ELF-1 (cell line): ENCODE measurements at places on chromosomes 3 and 15.

- DNase-seq: peak; percentile 5
Measured at GRCh38 chr3:165404357-165405027, 208.3 kb upstream of the SLITRK3 start.

- DNase-seq: peak; percentile 62
Measured at GRCh38 chr3:43161684-43162229, 55.9 kb upstream of the POMGNT2 start.

DNA sequence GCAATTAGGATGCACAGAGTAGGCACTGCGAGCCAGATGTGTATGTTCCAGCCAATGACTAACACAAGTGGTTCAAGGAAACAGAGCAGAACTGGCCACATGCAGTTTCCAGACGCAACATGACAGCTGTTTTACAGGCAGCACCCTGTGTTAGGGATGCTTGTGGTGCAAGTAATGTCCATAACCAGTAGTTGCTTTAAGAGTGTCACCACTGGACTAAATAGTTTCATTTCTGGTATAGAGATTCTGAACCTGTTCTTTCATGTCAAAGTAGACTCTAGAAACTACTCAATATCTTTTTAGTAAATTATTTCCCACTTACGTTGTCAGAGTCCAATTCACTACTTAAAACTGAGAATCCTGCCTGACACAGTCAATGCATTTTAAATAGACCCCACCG lies 14.5 kb upstream of the LPP start:
- no peak for DNase-seq

DNA sequence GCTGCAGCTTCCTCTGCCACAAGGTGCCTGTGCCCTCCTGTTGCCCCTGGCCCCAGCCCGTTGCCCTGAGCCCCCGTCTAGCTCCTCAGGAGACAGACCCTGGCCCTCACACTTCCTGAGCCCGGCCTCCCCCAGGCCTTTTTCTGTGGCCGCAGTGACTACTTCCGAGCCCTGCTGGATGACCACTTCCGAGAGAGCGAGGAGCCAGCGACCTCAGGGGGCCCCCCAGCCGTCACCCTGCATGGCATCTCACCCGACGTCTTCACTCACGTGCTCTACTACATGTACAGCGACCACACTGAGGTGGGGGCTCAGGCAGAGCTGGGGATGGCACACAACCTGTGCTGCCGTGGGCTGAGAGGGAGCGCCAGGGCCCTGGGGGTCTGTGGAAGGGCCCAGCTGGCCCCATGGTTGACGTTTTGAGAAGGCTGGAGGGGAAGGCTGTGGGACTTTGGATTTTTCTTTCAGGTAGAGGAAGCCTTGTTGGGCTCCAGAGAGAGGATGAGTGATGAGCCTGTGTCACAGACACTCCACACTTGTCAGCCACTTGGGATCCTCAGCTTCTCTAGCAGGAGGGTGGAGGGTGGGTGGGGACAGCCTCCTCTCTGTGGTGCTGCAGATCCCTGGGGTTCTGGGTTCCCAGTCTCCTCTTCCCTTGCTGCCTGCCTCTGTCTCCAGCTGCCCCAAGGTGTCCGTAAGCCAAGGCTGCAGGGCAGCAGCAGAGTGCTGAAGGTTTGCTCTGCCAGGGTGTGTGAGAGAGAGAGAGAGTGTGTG lies 5.0 kb downstream of the ABTB1 start:
- DNase-seq: no peak

DNA sequence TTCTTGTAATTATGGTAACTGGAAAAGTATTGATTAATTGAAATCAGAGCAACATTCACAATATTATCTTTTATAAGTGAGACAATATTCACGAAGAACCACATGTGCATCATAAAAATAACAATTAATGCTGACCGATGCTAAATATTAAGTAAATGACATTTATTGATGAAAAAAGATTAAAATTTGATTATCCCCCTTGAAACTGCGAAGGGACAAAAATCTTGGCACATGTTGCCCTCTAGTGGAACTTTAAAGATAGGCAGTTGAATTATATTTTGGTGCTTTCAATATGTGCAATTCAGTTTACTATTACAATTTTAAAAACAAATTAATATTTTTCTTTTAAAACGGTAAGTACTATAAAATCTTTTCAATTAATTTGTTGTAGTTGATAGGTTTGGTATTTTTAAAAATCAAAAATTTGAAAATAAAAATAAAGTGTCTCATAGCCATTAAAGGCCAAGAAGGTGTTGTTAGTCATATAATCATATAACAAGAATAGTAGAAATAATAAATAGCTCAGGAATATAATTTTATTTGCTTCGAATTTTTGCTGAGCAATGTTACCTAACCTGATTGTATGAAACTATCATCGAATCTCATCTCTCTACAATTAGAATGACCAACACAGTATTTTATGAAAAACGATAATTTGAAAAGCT lies 270.2 kb downstream of the ROBO1 start:
- no peak for DNase-seq

- DNase-seq: peak; percentile 49
Measured at GRCh38 chr15:70469651-70470555, 293.5 kb downstream of the UACA start.

DNA sequence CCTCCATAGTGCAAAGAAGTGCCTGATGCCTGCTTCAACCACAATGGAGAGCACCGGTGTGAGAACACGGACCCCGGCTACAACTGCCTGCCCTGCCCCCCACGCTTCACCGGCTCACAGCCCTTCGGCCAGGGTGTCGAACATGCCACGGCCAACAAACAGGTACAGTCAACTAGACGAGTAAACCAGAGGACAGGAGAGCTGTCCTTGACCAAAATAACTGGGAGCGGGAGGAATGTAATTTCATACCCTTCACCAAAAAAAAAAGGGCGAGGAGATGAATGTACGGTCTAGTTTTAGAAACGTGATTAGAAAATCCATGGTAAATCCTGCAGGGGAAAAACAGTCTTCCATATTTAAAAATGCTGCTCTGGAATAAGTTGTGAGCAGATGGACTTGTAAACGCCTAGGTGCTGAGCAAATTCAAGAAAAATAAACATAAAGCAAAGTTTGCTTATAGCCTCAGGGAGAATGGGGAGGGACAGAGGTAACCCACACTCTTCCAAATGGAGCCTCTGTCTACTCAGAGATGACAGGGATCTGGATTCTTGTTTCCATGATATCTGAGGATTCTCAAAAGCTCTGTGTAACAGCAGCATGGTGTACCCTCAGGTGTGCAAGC lies 8.4 kb downstream of the THBS1 start:
- no peak for DNase-seq

DNA sequence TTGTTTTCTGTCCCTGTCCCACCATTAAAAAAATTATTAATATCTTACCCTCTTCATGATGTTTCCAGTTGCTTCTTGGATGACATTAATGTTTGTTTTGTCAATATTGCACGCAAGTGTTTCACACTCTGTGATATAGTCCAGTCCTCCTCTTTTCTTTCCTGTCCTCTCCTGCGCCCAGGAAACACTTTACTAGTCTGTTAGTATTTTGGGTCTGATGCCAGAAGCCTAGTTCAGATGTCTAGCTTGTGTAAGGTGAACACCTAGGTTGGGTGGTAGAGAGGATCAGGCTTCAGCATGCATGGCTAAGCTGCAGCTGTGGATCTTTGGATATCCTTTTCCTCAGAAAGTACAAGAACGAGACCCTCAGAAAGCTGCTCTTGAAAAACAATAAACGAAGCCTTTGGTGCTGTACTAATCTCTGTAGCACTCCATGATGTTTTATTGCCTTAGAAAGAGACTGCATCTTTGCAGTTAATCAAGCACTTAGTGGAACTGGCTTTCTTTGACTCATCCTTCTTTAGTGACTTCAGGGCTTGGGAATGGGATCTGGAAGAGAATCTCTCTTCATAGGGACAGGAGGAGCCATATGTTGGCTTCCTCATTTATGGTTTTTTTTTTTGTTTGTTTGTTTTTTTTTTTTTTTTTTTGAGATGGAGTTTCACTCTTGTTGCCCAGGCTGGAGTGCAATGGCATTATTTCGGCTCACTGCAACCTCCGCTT lies 253.4 kb downstream of the LPP start:
- DNase-seq: no peak

DNA sequence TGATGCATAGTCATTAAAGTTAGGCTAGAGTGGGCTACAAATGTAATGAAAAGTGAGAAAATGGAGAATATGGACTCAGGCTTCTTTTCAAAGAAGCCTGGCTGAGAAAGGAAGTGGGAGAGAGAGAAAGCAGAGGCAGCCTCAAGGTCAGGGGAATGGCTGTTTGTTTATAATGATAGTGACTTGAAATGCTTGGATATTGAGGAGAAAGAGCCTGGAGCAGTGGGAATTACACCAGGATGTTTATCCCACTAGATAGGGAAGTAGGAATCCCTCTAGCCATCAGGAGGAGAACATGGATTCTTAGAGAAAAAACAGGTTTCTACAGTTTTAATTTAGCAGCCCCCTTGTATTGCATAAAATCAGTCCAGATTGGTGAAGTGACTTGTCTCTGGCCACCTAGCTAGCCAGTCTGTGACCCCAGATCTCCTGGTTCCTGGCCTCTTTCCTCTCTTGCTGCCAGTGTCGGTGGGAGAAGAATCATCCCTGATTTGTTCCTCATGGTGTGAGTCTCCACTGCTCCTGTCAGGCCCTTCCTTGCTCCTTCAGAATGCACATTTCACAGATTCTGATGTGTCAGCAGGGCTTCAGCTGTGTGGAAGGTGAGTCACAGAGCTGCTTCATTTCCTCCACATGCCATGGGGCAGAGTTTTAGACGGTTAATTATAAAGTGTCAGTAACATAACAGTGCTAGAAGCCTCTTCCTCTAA lies 32.9 kb downstream of the SEMA6D start:
- DNase-seq: peak; percentile 22

DNA sequence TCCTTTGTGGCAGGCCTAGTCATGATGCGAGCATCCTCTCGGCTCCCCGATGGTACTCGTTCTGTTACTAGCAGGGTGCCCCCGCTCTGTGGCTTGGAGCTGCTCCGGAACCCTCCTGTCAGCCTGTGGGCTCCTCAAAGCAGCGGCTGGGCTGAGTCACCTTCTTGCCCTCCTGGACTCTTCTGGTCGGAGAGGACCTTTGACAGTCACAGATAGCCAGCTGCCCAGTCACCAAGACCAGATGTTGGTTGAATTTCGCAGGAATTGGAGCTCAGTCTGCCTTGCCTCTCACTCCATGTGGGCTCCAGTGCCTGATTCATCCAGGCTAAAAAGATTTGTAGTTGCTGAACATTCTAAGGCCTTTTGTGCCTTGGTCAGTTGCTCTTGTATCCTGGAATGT lies 94.5 kb downstream of the CHCHD6 start:
- no peak for DNase-seq

DNA sequence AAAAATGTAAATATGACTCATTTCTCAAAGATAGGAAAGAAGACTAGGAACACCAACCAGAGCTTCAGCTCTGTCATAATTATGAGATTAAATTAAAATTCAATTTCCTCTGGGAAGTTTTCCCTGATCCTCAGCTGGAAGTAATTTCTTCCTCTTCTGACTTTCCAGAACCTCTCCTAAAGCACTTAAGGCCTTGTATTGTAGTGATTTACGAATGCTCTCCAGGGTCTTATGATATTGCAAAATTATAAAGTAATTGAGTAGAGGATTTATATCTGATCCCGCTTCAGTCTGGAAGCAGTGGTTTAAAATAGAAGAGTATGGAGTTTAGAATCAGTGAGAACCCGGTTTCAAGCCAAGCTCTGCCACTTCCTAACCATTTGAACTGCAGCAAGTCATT lies 279.8 kb downstream of the ZPLD1 start:
- DNase-seq: no peak

GRCh38 chr15:45587863-45588170 lies 638 bp downstream of the BLOC1S6 start:
- peak; percentile 10 for DNase-seq

GRCh38 chr3:183430325-183430957 lies 2.0 kb upstream of the MCF2L2 start:
- no peak for DNase-seq

- no peak for DNase-seq
Measured at GRCh38 chr15:65641768-65642475, 20.2 kb downstream of the SLC24A1 start.

DNA sequence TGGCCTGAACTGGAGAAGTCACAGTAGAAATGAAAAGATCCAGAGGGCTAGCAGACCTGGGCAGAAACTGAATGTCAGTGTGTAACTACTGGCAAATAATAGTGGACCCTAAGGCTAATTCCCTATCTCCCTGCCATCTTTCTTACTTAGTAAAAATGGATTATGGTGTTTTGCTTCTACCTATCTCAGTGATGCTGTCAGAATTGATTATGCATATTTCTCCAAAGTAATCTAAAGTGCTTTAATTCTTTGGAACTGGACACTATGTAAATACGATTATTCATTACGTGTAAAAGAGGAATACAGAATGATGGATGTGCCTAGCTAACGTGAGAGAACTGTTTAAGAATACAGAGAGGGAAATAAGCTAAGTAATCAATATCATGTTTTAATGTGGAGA lies 651.9 kb downstream of the NLGN1 start:
- no peak for DNase-seq

DNA sequence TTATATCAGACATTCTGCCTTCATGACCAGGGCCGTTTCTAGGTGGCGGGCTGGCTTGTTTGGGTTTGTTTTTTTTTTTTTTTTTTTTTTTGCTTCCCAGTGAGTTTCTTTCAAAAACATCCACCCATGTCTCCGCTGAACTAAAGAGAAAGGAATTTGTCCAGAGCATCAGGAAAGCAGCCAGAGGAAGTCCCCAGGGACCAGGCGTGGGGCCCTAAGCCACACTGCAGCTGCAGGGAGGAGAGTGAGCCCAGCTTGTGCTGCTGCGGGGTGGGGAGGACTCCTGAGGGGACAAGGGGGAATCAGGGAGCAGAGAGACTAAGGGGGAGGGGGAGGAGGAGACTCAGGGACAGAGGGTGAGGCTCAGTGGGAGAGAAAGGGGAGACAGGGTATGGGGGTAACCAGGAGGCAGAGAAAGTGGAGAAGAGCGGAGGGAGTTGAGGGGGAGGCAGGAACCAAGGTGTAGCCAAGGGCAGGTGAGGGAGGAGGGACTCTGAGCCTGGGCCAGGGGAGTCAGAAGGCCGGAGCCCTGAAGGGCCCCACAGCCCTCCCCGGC lies 49.5 kb downstream of the CYP11A1 start:
- DNase-seq: no peak

DNA sequence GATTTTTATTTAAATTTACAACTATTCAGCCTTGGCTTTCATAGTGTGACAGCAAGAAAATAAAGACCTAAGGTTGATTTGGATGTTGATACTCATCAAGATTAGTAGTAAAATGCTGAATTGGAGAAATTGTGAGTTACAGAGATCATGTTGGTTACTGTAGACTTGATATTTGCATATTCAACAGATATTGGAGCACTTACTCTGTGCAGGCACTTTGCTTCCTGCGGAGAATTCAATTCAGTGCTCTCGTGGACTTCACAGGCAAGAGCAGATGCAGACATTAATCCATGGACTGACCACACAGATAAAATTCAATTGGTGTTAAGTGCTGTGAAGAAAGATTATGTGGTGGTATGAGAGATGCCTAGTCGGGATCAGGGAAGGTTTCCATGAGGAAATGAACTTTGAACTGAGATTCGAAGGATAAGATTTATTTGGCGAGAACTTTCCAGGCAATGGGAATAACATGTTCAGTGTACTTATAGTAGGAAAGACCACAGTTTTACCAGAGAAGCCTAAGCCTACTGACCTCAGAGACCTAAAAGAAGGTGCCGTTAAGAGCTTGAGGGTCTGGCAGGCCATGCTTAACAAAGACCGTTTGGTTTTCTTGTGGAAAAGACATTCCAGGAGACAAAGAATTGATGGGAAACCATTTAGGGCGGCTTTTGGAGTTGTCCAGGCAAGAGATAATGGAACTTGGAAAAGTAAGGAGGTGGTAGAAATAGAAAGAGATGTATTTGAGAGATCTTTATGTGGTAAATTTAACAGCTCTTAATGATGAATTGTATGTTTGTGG lies 4.3 kb downstream of the SELENOT start:
- DNase-seq: peak; percentile 45
